Umbilical cord (tissue), 2 donors: ENCODE measurements at places on chromosomes 3 and 15.

GRCh38 chr15:49296258-49296657 is 126.2 kb downstream of the GALK2 start:
- no peak for DNase-seq

DNA sequence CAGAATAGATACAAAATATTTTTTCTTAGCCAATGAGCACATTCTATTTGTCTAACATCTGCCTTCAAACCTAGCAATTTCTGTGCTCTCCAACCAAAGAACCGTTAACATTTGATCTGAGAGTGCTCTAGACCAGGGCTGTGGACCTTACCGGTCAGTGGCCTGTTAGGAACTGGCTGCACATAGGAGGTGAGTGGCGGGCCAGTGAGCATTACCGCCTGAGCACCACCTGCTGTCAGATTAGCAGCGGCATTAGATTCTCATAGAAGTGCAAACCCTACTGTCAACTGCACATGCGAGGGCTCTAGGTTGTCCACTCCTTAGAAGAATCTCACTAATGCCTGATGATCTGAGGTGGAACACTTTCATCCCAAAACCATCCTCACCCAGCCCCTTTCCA is 131.7 kb downstream of the CADM2 start:
- no peak for DNase-seq

DNA sequence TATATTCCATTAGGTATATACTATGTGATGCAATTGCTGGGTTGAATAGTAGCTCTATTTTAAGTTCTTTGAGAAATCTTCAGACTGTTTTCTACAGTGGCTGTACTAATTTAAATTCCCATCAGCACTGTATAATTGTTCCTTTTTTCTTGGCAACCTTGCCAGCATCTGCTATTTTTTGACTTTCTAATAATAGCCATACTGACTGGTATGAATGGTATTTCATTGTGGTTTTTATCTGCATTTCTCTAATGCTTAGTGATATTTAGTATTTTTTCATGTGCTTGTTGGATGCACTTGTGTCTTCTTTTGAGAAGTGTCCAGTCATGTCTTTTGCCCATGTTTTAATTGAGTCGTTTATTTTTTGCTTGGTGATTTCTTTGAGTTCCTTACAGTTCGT is 145.1 kb upstream of the PLSCR5 start:
- DNase-seq = no peak

DNA sequence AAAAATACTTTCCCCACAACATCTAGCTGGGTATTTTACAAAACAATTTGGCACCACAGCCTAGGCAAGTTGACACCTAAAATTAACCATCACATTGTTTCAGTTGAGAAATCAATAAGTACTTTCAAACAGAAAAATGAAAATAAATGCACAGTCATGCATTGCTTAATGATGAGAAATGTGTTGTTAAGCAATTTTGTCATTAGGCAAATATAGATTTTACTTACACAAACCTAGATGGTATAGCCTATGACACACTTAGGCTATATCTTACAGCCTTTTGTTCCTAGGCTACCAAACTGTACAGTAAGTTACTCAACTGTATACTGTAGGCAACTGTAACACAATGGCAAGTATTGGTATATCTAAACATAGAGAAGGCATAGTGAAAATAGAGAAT is 608.6 kb upstream of the BCHE start:
- no peak for DNase-seq

- DNase-seq = no peak
These were observed 293.0 kb upstream of the SOX14 start for GRCh38 chr3:137471130-137471529.

GRCh38 chr15:90020936-90021507 is 19.9 kb downstream of the ZNF710 start:
- DNase-seq = no peak

DNA sequence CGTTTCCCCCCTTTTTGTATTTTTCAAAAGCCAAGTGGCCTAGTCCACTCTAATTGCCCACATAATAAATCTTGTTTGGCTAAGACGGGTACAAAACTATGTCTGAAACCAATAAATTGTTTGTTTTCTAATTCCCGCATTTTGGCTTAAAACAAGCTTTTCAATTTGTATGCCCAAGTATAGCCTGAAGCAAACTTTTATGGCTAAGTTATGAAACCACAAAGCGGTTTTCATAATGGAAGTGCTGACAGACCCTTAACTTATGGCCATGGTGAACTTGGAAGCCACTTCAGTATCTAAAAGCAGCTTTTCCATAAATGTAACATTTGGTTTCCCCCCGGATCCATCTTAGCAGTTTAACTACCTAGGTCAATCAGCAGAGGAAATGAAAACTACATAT is 29.9 kb upstream of the POLR2M start:
- no peak for DNase-seq

DNA sequence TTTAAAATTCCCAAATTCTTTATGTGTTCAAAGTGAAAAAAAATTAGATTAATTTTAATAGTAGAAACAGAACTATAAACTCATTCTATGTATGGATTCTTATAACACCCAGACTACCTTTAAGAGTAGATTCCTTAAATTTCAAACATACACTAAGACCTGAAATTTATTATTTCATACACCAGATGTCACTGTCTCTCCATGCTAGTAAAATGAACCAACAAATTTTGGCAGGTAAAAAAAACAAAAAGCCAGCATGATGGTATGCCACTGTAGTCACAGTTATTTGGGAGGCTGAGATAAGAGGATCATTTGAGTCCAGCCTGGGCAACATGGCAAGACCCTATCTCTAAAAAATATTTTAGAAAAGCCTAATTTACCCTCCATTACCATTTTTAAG is 461.3 kb upstream of the NAALADL2 start:
- DNase-seq = peak; percentile 21

DNA sequence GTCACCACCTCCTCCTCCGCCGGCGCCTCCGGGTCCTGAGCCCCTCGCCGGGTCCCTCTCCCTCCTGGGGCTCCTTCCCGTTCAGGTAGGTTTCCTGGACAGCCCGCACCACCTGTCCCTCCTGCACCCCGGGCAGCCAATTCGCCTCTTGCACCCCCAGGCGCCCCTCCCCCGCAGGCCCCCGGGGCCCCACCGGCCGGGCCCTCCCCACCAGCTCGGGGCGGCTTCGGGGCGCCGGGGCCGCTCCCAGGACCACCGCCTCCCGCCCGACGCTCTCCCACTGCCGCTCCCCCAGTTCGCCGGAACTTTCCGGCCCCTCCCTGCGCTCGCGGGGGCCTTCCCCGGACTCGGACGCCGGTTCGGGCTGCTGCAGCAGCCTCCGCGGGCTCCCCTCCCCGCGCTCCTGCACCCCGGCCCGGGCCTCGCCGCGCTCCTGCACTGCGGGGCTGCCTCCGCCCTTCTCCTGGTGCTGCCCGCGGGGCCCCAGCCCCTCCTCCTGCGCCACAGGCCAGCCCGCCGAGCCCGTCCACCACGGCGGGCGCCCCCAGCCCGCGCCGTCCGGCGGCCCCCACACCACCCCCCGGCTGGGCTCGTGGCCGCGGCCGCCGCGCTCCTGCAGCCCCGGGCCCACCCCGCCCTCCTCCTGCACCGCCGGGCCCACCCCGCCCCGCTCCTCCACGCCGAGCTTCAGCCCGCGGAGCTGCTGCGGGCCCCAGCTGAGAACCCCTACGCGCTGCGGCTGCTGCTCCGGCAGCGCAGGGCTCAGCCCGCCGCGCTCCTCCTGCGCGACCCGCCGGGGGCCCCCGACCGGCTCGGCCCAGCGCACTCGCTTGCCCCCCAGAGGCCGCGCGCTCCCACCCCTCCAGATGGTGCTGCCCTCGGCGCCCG is 587 bp upstream of the TNK2 start:
- no peak for DNase-seq

DNA sequence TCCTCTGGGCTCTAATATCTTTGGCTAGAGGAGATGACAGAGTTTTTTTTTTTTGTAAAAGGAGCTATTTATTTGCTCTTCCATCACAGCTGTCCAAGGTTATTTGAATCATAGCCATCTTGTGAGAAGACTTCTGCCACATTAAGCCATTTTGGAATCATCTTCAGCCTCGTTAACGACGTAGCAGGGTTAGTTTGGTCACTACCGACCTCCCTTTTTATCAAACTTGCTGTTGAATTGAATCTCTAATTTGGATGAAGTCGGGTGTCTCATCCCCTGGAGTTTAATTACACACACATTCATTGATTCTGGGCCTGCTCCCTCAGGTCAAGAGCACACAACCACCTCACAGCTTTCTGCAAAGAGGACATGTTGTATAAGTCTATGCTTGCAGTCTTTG is 238.7 kb downstream of the CPNE4 start:
- no peak for DNase-seq

DNA sequence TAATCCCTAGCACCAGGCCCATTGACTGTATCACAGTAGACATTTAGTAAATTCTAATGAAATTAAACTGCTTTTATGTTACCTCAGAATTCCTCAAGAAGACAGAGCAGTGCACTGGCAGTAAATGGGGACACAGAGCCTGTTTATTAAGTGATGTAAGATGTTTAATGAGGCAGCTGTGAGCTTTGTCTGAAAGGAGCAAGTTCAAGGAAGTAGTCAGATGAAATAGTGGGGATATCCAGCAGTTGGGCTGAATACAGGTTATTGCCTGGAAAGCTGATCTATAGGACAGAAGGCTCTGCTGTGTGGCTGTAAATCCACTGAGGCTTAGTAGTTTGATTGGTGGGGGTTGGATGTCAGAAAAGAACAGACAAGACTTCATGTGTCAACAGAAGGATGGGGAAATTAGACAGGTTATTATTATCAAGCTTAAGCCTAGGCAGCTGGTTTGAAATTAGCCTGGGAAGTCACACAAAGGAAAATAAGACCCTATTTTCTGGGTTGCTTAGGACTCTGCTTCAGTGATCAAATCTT is 62.2 kb downstream of the PFN2 start:
- DNase-seq = no peak

GRCh38 chr3:16426665-16427064 is 86.8 kb downstream of the RFTN1 start:
- DNase-seq = no peak
